A549 treated with DMSO at 1 μM for 4 hours (cell line): ENCODE measurements at places on chromosomes 3 and 15. TPM values are rescaled to one million over a fixed set of nuclear protein-coding genes. Genes with fewer than 3 reads are reported as not detected.

ACP3 gene
- total RNA-seq, result 0.02 TPM in 1 of 5 replicates, not detected in the others

ATP13A4 gene
- 0.24 TPM in 1 of 5 replicates, not detected in the others for total RNA-seq

SEMA5B gene
- total RNA-seq, result 0.16 to 1.1 TPM (median 0.26 TPM) in 5 replicates

DPPA2 gene
- not detected in 5 replicates for total RNA-seq

ARF4 gene
- 174 to 198 TPM (median 181 TPM) in 5 replicates for total RNA-seq

FEZF2 gene
- not detected in 5 replicates for total RNA-seq

CTDSPL2 gene
- total RNA-seq, result 11.9 to 32.3 TPM (median 17.7 TPM) in 5 replicates

HIGD2B gene
- 0.09 TPM in 1 of 5 replicates, not detected in the others for total RNA-seq

TLR9 gene
- 0.06 TPM in 1 of 5 replicates, not detected in the others for total RNA-seq

PRC1 gene
- 198 to 234 TPM (median 215 TPM) in 5 replicates for total RNA-seq

CPA3 gene
- not detected in 5 replicates for total RNA-seq

KY gene
- 0.07 to 0.14 TPM (median 0.09 TPM) in 3 of 5 replicates, not detected in the others for total RNA-seq

C3orf20 gene
- 0.03 TPM in 2 of 5 replicates, not detected in the others for total RNA-seq

CPLX3 gene
- 0.06 TPM in 1 of 5 replicates, not detected in the others for total RNA-seq

SAMMSON gene
- not detected in 5 replicates for total RNA-seq

SST gene
- not detected in 5 replicates for total RNA-seq

GPR171 gene
- not detected in 5 replicates for total RNA-seq

NSUN3 gene
- total RNA-seq, result 6.3 to 9.0 TPM (median 7.2 TPM) in 5 replicates

HGD gene
- 13.6 to 18.3 TPM (median 16.1 TPM) in 5 replicates for total RNA-seq

ZNF501 gene
- not detected in 5 replicates for total RNA-seq

CCDC54 gene
- total RNA-seq, result not detected in 5 replicates

OR5K4 gene
- not detected in 5 replicates for total RNA-seq

EBLN2 gene
- total RNA-seq, result 0.38 to 0.57 TPM (median 0.51 TPM) in 5 replicates

CX3CR1 gene
- total RNA-seq, result 0.09 to 0.25 TPM in 2 of 5 replicates, not detected in the others

GPR160 gene
- total RNA-seq, result 1.0 to 2.6 TPM (median 2.0 TPM) in 5 replicates

GADL1 gene
- not detected in 5 replicates for total RNA-seq

KCNMB2 gene
- total RNA-seq, result not detected in 5 replicates

NMNAT3 gene
- total RNA-seq, result 1.0 to 1.9 TPM (median 1.2 TPM) in 5 replicates
